MM.1S (cell line): ENCODE measurements at places on chromosomes 11 and 22.

DNA sequence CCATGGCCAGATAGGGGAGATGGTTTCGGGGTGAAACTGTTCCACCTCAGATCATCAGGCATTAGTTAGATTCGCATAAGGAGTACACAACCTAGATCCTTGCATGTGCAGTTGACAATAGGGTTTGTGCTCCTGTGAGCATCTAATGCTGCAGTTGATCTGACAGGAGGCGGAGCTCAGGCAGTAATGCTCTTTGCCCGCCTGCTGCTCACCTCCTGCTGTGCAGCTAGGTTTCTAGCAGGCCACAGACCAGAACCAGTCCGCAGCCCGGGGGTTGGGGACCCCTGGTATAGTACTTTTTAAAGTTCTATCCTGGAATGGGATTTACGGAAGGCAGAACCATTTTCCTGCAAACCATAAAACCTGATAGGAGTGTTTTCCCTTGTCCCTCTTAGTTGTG, 54.6 kb downstream of the POLD3 start:
- no peak for DNase-seq

- no peak for DNase-seq
Observed at GRCh38 chr11:121575250-121575962, 122.6 kb upstream of the SORL1-AS1 start.

DNA sequence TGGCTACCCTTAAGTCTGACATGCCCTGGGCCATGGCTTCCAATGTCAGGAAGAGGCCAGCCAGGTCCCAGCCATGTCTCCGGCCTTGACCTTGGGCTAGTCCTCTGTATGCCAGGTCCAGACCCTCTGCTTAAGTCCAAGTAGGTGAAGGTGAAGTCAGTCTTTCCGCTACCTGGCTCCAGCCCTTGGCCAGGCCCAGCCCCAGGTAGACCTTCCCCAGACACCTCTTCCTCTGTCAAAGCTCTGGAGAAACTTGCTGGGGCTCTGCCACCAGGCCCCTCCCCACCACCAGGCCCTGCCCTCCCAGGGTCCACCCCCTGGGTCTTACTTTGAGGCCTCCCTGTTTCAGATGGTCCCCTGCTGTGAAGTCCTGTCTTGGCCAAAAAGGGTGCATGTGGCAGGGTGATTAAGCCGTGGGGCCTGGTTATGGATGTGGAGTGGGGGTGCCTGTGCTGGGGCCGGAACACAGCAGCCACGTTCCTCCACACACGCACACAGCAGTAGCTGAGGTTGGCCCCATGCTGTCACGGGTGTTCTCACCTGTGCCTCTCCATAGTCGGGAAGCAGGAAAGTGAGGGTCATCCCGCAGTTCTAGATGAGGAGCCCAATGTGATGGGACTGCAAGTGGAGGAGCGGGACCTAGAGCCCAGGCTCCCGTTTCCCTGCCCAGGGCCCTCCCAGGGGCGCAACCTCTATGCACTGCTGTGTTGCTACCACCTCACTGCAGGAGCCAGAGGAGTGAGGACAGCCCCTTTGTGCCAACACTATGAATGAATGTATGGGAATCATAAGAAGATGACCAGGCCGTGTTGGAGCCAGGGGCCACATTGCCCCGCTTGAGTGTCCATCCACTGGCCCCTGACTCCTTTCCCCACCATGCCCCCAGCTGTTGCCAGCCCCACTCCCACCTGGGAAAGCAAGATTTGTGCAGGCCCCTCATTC, 72.2 kb downstream of the LINC01488 start:
- DNase-seq = no peak

GRCh38 chr11:62897311-62897710, 16.6 kb downstream of the SLC3A2 start:
- no peak for DNase-seq

- no peak for DNase-seq
Observed at GRCh38 chr22:48423481-48423911, 1404.2 kb downstream of the BRD1 start.

GRCh38 chr22:25666308-25666707, 75.7 kb upstream of the MYO18B start:
- no peak for DNase-seq
